Thyroid gland (tissue), 4 donors: ENCODE measurements at places on chromosomes 16 and 17. TPM values are rescaled to one million over a fixed set of nuclear protein-coding genes. Genes with fewer than 3 reads are reported as not detected.

The ASPA gene
- 0.78 TPM for total RNA-seq

The CBFA2T3 gene
- total RNA-seq: 1.3 TPM

The COX4I1 gene
- 726 TPM for total RNA-seq

DNA sequence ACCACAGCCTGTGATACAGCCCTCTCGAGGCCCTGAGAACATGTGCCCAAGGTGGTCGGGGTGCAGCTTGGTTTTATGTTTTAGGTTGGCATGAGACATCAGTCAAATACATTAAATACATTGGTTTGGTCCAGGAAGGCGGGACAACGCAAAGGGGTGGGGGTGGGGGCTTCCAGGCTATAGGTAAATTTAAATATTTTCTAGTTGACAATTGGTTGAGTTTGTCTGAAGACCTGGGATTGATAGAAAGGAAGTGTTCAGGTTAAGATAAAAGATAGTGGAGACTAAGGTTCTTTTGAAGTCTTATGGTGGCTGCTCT, 1.2 kb upstream of the ZKSCAN2 start:
- H3K27me3 ChIP-seq: no peaks in the 10 kb centered on the region
- H3K27ac ChIP-seq: no peak overlapping the region
- H3K4me1 ChIP-seq: peaks cover 33% of the 10 kb centered on the region
- H3K4me3 ChIP-seq: peak overlapping the region; percentile 86

- DNase-seq: no peak
- H3K4me3 ChIP-seq: no peak overlapping the region
- no peaks in the 10 kb centered on the region for H3K4me1 ChIP-seq
- no peaks in the 10 kb centered on the region for H3K27me3 ChIP-seq
- no peaks in the 10 kb centered on the region for H3K36me3 ChIP-seq
- no peak overlapping the region for H3K27ac ChIP-seq
These were observed 62.1 kb upstream of the TNRC6A start for GRCh38 chr16:24667244-24667764.

DNA sequence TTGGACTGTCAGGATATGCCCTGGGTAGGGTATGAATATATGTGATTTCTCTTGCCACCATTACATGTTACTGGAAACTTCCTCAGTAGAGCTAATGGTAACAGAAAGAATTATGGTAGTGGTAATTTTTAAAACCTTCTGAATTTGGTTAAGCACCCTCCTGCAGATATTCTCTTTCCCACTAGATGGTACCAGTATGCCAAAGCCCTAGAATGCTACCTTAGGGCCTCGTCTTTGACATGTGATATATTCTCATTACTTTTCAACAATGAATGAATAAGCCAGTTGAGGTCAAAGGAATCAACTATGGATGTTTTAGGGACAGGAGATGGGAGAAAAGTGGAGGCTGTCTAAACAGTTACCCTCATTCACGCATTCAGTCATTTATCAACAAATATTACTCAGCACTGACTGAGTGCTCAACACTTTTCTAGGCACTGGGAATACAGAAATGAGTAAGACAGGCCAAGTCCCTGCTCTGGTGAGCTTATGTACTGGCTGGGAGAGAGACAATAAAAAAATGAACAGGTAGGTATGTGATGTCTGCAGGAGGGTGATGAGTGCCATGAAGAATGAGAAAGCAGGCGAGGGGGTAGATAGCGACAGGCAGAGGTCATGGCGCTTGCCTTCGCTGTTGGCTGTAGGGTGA, 14.7 kb downstream of the CDH13 start:
- no peak for DNase-seq
- H3K36me3 ChIP-seq: no peaks in the 10 kb centered on the region
- no peaks in the 10 kb centered on the region for H3K4me1 ChIP-seq
- H3K4me3 ChIP-seq: no peak overlapping the region
